Caco-2 (cell line): ENCODE measurements at places on chromosomes 2 and 18. TPM values are rescaled to one million over a fixed set of nuclear protein-coding genes. Genes with fewer than 3 reads are reported as not detected.

The ECEL1 gene
- 6.4 and 8.9 TPM in 2 replicates for total RNA-seq

The FMNL2 gene
- total RNA-seq, result 38.0 and 38.2 TPM in 2 replicates

The SKA1 gene
- 31.3 and 32.4 TPM in 2 replicates for total RNA-seq

The CD8B2 gene
- 0.09 and 0.14 TPM in 2 replicates for total RNA-seq

The AAMP gene
- total RNA-seq, result 118 and 125 TPM in 2 replicates

The AQP12A gene
- total RNA-seq, result not detected in 2 replicates

The DAPL1 gene
- not detected in 2 replicates for total RNA-seq
